ENCODE measurements at places on chromosomes 1 and 21.

- peak; percentile 26 for DNase-seq
Measured at GRCh38 chr1:235402457-235403200, 35.4 kb downstream of the TBCE start.

- DNase-seq, result no peak
Measured at GRCh38 chr1:228166170-228166936, 749 bp downstream of the IBA57 start.

- DNase-seq, result no peak
Measured at GRCh38 chr1:156657741-156658319, 15.9 kb downstream of the BCAN start.

DNA sequence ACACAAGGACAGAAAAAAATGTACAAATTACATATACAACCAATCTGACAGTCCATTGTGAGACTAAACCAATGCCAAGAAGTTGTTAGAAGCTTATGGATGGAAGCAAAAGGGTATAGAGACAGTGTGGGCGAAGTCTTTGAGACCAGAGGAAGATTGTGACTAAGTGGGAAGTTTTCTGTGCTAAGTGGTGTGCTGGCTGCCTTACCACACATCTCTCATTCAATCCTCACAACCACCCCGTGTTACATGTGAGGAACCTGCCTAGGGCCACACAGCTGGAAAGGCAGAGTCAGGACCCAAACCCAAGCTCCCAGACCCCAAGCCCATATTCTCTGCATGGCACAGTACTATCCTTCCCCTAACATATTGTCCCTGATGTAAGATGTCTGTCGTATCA is 53.5 kb upstream of the DUSP10 start:
- DNase-seq, result no peak

- no peak for DNase-seq
Measured at GRCh38 chr1:29117381-29117780, 6.3 kb downstream of the TMEM200B start.

DNA sequence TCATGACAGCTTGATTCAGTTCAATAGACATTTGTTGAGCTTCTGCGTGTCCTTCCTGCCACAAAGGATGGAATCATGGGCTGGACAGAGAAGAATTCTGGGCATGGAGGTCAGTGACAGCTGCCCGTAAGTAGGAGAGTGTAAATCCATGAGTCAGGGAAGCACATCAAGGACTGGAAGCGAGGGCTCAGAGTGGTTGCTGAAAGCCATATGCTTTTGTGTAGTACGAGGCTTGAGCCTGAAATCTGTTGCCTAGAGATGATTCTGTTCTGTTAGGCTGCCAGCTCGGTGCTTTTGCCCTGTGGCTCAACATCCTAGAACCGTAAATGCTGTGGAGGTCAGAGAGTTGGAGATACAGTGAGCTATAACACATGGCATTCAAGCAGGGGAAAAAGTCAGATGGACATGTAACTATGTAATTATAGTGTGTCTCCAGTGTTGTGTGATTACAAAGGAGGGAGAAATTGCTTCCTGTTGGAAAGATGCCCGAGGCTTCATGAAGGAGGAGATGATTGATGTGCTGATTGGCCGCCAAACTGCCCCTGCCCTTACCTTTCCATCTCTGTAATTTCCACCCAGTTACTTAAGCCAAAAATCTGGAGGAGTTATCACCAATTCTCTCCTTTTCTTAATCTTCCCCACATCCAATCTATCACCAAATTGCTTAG is 92.8 kb upstream of the CACNA1E start:
- no peak for DNase-seq

GRCh38 chr1:10694274-10694632 is 102.2 kb downstream of the CASZ1 start:
- DNase-seq, result peak; percentile 36

- no peak for DNase-seq
Measured at GRCh38 chr21:35748678-35749314, 311.5 kb downstream of the SETD4 start.

- peak; percentile 35 for DNase-seq
Measured at GRCh38 chr1:39799770-39800470, 11.3 kb upstream of the BMP8B start.

DNA sequence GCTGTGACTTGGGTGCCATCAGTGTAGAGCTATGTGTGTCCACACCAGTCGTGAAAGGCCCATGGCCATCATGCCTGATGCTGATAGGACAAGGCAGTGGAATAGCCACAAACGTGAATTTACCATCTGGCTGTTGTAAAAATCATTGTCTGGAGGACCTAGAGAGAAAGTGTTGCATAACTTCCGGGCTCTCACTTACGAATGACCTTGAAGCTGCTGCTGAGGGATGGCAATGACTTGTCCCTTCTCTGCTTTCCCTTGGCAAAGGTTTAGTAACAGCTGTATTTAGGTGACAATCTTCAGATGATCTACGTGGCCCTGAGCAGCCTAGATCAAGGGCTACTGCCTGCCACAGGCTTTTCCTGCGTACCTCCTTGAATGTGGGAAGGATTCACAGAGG is 5.8 kb downstream of the ATP1B1 start:
- no peak for DNase-seq

- no peak for DNase-seq
Measured at GRCh38 chr1:19044975-19045831, 88.7 kb upstream of the IFFO2 start.

DNA sequence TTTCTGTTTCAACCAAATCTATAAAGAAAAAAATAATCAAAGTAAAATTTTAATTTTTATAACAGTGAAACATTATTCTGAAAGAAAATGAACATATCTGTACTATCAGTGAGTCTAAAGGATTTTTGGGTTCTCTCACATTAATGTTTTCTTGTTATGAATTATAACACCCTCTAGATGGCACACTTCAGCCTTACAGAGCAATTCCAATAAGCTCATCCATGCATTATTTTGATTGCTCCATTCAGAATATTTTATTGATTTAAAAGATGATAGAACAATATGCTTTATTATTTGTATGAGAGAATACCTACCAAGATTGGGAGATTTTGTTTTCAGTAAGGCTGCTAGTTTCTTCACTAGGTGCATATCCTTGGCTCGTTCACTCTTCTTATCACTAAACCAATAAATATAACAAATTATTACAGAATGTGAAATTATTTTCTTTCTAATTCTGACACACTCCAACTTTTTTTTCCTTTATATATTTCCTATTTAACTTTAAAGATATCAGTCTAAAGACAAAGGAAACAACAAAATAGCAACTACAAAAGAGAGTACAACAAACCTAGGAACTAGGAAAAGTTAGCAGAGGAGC is 82.4 kb downstream of the RAB3GAP2 start:
- DNase-seq, result peak; percentile 25

GRCh38 chr1:115138271-115138670 is 49.0 kb upstream of the TSPAN2 start:
- no peak for DNase-seq

GRCh38 chr1:232560940-232561339 is 69.0 kb downstream of the SIPA1L2 start:
- DNase-seq, result no peak
